ENCODE measurements at places on chromosomes 7 and 10.

DNA sequence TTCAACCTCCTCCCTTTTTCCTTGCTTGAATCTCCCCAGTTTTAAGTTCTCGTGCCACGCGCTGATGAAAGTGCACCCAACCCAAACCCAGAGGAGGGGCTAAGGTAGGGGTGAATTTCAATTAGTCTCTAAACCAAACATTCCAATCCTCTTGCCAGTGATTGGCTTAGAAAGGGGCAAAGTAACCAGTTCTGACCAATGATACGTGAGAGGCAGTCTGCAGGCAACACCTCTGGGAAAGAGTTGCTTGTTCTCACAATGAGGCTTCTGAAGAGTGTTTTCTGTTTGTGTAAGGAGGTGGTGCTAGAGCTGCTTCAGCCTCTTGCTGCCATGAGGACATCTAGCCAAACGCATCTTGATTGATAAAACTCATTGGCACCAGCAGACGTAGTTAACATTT is 21.8 kb downstream of the SLC35G1 start:
- no peaks in the 10 kb centered on the region for H3K4me1 ChIP-seq
- H3K36me3 ChIP-seq = no peaks in the 10 kb centered on the region
- no peak for DNase-seq
- H3K4me3 ChIP-seq = no peak overlapping the region
- no peak overlapping the region for H3K27ac ChIP-seq
- peaks cover 5% of the 10 kb centered on the region for H3K27me3 ChIP-seq

GRCh38 chr7:101667920-101668319 is 38.8 kb upstream of the MYL10 start:
- no peaks in the 10 kb centered on the region for H3K4me1 ChIP-seq
- H3K27ac ChIP-seq = no peak overlapping the region
- peaks cover 21% of the 10 kb centered on the region for H3K27me3 ChIP-seq
- H3K4me3 ChIP-seq = no peak overlapping the region

DNA sequence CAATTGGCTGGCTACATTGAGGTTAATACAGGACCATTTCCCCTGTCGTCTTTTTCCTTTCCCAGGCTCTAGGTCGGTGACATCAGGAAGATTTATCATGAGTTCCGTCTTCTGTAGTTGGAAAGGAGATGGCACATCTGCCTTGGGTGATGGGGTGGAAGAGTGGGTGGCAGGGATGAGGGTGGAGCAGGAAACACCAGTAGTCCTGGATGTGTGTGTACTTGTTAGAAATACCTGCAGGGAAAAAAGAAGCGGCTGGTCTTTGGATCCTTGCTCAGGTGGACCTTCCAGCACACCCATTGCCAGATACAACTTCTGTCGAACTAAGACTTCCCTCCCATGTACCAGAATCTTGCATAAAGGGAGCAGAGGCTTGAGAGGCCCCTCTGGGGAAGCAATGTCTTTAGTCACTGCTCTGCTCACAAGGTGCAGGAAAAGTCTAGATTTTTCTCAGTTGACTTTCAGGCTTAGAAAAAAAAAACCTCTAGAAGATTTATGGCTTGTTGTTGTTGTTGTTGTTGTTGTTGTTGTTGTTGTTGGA is 516.8 kb upstream of the GALNT17 start:
- peaks cover 6% of the 10 kb centered on the region for H3K4me1 ChIP-seq
- DNase-seq = no peak

DNA sequence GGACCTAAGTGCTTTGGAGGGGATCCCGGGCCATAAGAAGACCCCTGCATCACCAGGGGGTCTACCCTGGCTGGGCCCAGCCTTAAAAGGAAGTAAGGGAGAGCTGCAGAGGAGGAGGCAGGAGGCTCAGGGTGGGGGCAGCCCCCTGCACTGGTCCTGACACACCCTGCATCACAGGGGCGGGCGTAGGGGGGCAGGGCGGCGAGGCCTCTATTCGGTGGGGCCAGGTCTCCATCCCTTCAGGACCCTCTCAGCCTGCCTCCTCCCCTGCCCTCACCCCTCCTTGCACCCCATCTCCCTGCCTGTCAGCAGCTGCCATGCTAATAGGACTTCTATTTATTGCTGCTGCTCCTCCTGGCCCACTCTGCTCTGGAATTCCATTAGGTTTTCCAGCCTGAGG is 101.4 kb downstream of the C10orf105 start:
- no peak for DNase-seq
- peaks cover 2% of the 10 kb centered on the region for H3K36me3 ChIP-seq
- no peak overlapping the region for H3K27ac ChIP-seq
- H3K4me3 ChIP-seq = no peak overlapping the region
- H3K27me3 ChIP-seq = peaks cover 75% of the 10 kb centered on the region
- no peaks in the 10 kb centered on the region for H3K4me1 ChIP-seq

GRCh38 chr7:143250822-143251221 is 12.4 kb upstream of the GSTK1 start:
- peaks cover 61% of the 10 kb centered on the region for H3K4me1 ChIP-seq
- no peak overlapping the region for H3K27ac ChIP-seq
- DNase-seq = no peak
- peaks cover 6% of the 10 kb centered on the region for H3K36me3 ChIP-seq

DNA sequence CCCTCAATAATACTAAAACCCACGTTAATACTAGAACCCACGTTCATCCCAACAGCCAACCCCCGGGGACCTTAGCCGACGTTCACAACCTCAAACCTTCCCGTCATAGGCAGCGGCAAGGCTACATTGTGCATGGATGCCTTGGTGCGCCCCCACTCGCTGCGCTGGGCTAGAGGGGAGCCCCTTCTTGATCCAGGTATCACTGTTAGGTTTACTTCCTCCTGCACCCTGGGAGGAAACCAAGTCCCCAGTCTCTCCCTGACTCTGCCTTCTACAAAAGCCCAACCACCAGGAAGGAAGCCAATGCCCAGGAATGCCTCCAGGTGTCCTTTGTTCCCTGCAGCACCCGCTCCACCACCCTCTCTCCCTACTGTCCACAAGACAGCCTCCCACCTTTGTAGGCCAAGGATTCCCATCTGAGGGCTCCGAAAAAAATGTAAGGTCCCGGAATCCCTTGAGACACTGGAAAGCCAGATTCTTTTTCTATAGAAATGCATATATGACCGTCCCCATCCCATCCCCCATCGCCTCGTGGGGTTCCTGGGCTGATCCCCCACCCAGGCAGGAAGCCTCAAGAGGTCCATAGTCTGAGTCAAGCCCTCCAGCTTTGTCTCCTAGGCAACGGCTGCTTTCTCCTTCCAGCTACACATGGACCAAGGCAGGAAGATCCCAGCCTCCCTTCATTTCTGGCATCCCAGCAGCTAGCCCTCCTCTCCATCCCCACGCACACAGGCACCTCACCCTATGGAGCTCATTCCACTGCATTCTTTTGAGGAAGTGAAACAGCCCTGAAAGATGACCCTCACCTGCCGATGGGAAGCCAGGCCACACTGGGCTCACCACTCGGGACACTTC is 25.2 kb downstream of the CTBP2 start:
- no peak for DNase-seq
- H3K4me1 ChIP-seq = peaks cover 3% of the 10 kb centered on the region
- H3K36me3 ChIP-seq = no peaks in the 10 kb centered on the region

- H3K36me3 ChIP-seq = peaks cover 10% of the 10 kb centered on the region
- no peaks in the 10 kb centered on the region for H3K4me1 ChIP-seq
- peaks cover 22% of the 10 kb centered on the region for H3K27me3 ChIP-seq
- H3K27ac ChIP-seq = no peak overlapping the region
- no peak for DNase-seq
Measured at GRCh38 chr7:156943091-156944041, 6.1 kb upstream of the NOM1 start.

DNA sequence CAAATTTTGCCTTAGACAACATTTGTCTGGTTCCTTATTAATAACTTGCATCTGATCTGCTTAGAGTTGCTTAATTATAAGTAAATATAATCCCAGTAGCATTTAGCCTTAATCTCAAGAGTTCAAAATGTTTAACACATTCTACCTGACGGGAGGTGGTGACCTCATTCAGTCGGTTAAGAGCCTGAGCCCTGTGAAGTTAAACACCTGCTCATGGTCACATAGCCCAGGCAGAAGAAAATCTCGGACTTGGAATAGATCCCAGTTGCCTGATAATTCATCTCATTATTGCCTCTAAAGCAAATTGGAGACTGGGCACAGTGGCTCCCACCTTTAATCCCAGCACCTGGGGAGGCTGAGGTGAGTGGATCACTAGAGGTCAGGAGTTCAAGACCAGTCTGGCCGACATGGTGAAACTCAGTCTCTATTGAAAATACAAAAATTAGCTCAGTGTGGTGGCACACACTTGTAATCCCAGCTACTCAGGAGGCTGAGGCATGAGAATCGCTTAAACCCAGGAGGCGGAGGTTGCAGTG is 18.6 kb upstream of the ASCC1 start:
- DNase-seq = no peak
- no peak overlapping the region for H3K4me3 ChIP-seq
- H3K27ac ChIP-seq = peak overlapping the region; percentile 16
- H3K36me3 ChIP-seq = peaks cover 71% of the 10 kb centered on the region
- no peaks in the 10 kb centered on the region for H3K27me3 ChIP-seq
- H3K4me1 ChIP-seq = peaks cover 8% of the 10 kb centered on the region

- H3K4me3 ChIP-seq = no peak overlapping the region
- no peak overlapping the region for H3K27ac ChIP-seq
- H3K36me3 ChIP-seq = no peaks in the 10 kb centered on the region
- DNase-seq = no peak
- H3K4me1 ChIP-seq = no peaks in the 10 kb centered on the region
- H3K27me3 ChIP-seq = peaks cover 66% of the 10 kb centered on the region
Measured at GRCh38 chr10:12978891-12979290, 22.6 kb downstream of the CCDC3 start.

DNA sequence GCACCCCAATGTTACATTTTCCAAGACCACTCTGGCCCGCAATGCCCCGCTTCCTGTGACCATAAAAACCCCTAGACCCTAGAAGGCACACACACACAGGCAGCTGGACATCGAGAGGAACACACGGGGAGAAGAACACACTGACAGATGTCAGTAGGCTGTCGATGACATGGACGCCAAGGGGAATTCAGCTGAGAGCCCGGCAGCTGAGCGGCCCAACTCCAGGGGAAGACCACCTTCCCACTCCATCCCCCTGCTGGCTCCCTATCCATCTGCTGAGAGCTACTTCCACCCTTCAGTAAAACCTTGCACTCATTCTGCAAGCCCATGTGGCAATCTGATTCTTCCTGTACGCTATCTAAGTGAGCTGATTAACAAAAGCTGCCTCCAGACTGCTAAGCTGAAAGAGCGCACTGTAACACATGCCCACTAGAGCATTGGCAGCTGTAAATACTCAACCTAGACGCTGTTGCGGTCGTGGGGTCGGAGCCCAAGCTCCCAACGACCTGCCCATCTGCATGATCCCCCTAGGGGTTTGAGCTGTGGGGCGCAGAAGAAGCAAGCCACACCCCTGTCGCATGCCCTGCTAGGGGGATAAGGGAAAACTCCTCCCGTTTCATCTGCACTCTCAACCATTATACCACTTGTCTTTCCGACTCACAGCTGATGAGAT is 843.6 kb upstream of the POT1 start:
- H3K4me3 ChIP-seq = no peak overlapping the region
- H3K27me3 ChIP-seq = no peaks in the 10 kb centered on the region
- DNase-seq = no peak
- no peak overlapping the region for H3K27ac ChIP-seq

- H3K27ac ChIP-seq = no peak overlapping the region
- H3K4me3 ChIP-seq = no peak overlapping the region
- DNase-seq = no peak
- H3K36me3 ChIP-seq = no peaks in the 10 kb centered on the region
- H3K27me3 ChIP-seq = no peaks in the 10 kb centered on the region
- H3K4me1 ChIP-seq = no peaks in the 10 kb centered on the region
Measured at GRCh38 chr7:105975770-105976417, 12.8 kb downstream of the CDHR3 start.

DNA sequence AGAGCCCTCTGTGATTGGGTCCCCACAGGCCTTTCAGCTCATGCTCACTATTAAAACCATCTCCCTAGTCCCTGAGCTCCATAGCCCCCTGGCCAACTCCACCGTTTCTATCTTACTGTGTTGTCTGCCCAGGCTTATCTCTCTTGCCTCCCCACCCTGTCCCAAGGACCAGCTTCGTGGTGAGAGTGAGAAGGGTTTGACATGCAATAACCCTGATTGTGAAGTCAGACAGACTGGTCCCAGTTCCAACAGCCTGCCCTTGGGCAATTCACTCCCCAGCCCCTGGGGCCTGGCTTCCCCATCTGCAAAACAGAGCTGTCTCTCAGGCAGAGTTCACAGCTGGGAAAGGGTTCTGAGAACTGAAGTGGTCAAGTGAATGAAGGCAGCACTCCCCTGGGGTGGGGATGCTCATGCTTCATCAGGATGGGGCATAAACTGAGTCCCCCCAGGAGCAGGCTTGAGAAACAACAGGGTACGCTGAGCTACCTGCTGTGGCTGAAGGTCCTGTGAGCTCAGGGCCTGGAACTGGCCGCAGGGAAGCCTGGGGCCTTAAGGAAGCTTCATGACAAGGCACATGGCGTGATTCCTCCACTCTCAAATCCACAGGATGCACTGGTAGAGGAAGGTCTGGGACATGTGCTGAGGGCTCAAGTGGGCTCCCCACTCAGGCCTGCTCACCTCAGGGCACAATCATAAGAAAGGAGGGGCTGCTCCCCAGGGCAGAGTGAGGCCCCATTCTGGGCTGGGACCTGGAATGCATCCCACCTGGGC is 1.8 kb upstream of the PPIF start:
- H3K4me1 ChIP-seq = peaks cover 44% of the 10 kb centered on the region
- H3K27me3 ChIP-seq = no peaks in the 10 kb centered on the region
- H3K4me3 ChIP-seq = no peak overlapping the region
- DNase-seq = no peak
- peaks cover 31% of the 10 kb centered on the region for H3K36me3 ChIP-seq

- peaks cover 30% of the 10 kb centered on the region for H3K36me3 ChIP-seq
- H3K27me3 ChIP-seq = no peaks in the 10 kb centered on the region
- no peaks in the 10 kb centered on the region for H3K4me1 ChIP-seq
- no peak overlapping the region for H3K4me3 ChIP-seq
Measured at GRCh38 chr10:8013006-8013405, 41.5 kb upstream of the GATA3 start.

DNA sequence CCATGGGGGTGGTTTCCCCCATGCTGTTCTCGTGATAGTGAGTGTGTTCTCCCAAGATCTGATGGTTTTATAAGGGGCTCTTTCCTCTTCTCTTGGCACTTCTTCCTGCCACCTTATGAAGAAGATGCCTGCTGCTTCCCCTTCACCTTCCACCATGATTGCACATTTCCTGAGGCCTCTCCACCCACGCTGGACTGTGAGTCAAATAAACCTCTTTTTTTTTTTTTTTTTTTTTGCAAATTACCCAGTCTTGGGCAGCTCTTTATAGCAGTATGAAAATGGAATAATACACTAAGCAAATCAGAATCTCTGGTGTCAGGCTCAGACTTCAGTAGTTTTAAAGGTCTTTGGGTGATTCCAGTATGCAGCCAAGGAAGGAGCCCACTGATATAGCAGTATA is 28.2 kb downstream of the TAS2R41 start:
- no peak overlapping the region for H3K4me3 ChIP-seq
- no peaks in the 10 kb centered on the region for H3K4me1 ChIP-seq
- H3K36me3 ChIP-seq = peaks cover 2% of the 10 kb centered on the region
- no peak for DNase-seq

- no peaks in the 10 kb centered on the region for H3K36me3 ChIP-seq
- no peak for DNase-seq
- H3K4me3 ChIP-seq = no peak overlapping the region
- no peak overlapping the region for H3K27ac ChIP-seq
- no peaks in the 10 kb centered on the region for H3K27me3 ChIP-seq
Measured at GRCh38 chr10:81995254-81995653, 120.3 kb downstream of the NRG3 start.

- no peak overlapping the region for H3K27ac ChIP-seq
- no peaks in the 10 kb centered on the region for H3K4me1 ChIP-seq
- DNase-seq = no peak
- H3K36me3 ChIP-seq = no peaks in the 10 kb centered on the region
Measured at GRCh38 chr7:138684340-138684739, 16.8 kb downstream of the SVOPL start.

All from effector memory CD8-positive, alpha-beta T cell (primary cell).